ENCODE measurements at places on chromosomes 16 and 17. TPM values are rescaled to one million over a fixed set of nuclear protein-coding genes. Genes with fewer than 3 reads are reported as not detected.

SLC16A11 gene
- total RNA-seq, result not detected

TMEM92 gene
- total RNA-seq, result 4.8 TPM

KRT23 gene
- total RNA-seq, result 1,389 TPM

MYH13 gene
- total RNA-seq, result not detected

NPIPA7 gene
- 9.5 TPM for total RNA-seq

GPR142 gene
- not detected for total RNA-seq

ATP6V0D1 gene
- total RNA-seq, result 91.0 TPM

NPB gene
- 0.27 TPM for total RNA-seq

AATK gene
- total RNA-seq, result not detected

Measured in Calu3 (cell line).